ENCODE measurements at places on chromosomes 6 and 20.

DNA sequence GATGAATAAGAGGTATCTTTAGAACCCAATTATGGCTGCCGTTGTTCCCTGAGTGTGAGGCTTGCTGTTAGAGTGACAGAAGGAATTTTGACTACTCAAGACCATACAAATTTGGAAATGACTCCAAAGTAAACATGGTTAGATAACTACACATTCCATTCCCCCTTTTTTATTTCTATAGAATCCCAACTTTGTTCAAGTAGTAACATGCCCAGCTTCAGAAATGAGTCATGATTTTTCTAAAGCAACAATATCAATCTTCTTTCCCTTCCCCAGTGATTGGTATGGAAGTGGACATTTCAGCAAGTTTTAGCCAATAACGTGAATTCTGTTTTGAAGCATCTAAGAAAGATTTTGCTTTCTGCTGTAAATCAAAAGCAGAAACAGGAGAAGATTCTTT is 37.8 kb downstream of the HCRTR2 start:
- no peak for DNase-seq

DNA sequence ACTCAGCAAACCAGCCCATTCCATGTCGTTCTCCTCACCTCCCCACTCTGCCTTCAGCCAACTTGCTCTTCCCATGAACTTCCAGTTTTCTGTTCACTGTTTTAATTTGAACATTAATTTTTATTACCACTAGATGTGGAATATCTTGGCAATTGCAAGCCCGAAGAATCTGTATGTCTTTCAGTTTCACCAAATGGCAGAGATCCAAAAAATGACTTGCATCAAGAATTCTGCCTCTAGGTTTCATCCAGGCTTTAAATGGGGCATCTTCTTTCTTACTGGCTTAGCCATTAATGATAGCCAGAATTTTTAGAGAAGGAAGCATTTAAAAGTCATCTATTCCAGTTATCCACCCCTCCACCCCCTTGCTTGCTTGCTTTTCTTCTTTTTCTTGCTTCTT is 39.0 kb downstream of the CAP2 start:
- DNase-seq: no peak

DNA sequence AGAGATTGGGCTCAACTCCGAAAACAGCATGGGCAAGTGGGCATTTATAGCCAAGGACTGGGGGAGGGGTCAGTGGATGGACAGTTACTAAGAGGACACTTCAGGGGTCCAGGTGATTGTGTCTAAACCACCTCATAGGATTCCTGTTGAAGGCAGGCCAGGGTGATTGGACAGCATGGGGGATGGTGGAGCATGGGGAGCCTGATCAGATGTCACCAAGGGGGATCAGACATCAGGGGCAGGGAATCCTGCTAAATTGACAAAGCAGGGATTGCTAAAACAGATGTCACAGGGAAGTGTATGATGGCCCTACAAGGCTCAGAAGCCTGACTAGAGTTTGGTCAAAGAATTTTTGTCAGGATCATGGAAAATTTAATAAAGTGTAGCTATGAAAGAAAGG is 2.4 kb upstream of the PYGB start:
- no peak for DNase-seq

DNA sequence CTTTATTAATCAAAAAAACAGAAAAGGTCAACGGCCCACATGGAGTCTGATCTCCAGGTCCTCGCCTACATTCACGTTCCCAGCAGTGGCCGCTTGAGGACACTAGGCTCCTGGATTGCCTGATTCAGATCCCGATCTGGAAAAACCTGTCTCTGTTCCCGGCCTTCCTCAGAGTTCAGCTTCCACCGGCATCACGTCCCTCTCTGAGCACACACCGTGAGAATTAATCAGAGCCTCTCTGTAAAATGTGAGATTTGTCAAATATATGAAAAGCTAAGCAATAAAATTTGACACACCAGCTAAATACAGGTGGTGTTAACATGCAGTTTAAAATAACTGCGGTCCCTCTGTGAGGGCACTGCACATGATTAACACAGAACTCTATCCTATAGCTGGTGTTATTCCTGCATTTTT is 122.8 kb upstream of the COL21A1 start:
- DNase-seq: peak; percentile 80

- no peak for DNase-seq
Observed at GRCh38 chr20:11324990-11325389, 592.7 kb upstream of the BTBD3 start.
